ENCODE measurements at places on chromosomes 13 and 19.

GRCh38 chr19:45474606-45475521, 7.1 kb downstream of the FOSB start:
- no peak for DNase-seq

DNA sequence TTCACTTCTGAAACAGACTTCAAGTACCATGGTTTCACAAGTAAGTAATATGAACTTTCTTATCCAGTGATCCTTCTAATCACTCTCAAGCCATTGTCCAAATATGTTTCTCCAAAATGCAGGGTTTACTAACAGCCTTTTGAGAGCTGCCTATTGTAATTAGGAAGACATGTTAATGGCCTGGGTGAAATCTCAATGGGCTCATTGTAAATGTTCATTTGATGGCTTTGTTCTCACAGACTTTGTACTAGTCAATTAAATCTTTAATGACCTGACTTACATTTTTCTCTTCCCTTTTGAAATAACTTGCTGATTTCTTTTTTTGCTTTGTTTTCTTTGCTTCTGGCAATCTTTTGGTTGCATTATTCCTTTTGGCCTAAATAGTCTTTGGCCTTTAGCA, 444.8 kb downstream of the LIG4 start:
- no peak for DNase-seq

DNA sequence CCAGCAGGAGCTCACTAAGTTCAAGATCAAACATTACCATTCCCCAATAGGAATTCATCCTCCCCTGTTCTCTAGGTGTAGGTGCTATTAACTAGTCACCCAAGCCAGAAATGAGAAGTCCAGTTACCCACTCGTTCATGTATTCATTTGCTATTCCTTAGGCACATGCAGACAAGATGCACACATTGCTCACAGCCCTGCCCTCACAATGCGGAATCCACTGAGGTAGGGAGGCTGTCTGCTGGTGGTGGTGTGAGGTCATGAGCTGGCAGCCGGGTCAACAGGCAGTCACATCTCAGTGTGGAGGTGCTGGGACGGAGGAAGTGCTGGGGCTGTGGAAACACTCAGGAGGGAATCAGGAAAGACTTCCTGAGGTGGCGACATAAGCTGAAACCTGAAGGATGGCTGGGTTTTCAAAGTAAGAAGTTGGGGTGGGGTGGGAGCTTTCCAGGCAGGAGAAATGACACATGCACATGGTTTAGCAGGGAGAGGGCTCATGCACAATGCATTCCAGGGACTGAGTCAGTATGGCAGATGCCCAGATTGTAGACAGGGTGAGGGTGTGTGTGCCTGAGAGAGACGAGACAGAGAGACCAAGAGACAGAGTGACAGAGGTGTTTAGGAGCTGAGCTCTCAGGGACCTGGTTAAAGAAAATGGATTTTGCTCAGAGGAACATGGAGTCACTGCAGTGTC, 117.6 kb downstream of the USP12 start:
- DNase-seq = no peak

DNA sequence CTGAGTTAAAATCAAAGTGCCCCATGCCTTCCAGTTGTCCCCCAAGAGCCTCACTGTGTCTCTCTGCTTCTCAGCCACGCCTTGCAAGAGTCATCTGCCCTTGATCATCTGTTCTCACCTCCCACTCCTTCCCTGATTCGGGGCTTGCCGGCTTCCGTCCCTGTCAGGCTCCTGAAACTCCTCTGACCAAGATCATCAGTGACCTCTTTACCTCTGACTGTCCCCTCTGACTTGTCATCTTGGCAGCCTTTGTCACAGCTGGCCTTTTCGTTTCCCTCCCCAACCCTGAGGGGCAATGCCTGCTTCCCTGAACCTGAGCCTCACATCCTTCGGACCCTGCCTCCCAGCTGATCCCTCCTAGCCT, 66.3 kb downstream of the MAP4K1 start:
- no peak for DNase-seq
